ENCODE measurements at places on chromosomes 2 and 18. TPM values are rescaled to one million over a fixed set of nuclear protein-coding genes. Genes with fewer than 3 reads are reported as not detected.

ADGRF3 gene
- not detected for total RNA-seq

POTEC gene
- not detected for total RNA-seq

KLHL29 gene
- 31.6 TPM for total RNA-seq

LONRF2 gene
- 20.6 TPM for total RNA-seq

POU3F3 gene
- total RNA-seq, result 4.2 TPM

SCTR gene
- total RNA-seq, result not detected

RGPD3 gene
- 1.3 TPM for total RNA-seq

LRATD1 gene
- 24.7 TPM for total RNA-seq
